ENCODE measurements at places on chromosomes 12 and 14.

- no peak for DNase-seq
These were observed 28.1 kb upstream of the SINHCAF start for GRCh38 chr12:31353750-31354708.

GRCh38 chr12:119804011-119804641 lies 73.0 kb downstream of the CIT start:
- peak; percentile 13 for DNase-seq

- no peak for DNase-seq
These were observed 29.0 kb downstream of the PPP1R13B start for GRCh38 chr14:103818422-103818821.

- DNase-seq = no peak
These were observed 721 bp upstream of the CTSG start for GRCh38 chr14:24576771-24577170.

GRCh38 chr12:10122689-10123088 lies 7.3 kb downstream of the CLEC7A start:
- DNase-seq = no peak

DNA sequence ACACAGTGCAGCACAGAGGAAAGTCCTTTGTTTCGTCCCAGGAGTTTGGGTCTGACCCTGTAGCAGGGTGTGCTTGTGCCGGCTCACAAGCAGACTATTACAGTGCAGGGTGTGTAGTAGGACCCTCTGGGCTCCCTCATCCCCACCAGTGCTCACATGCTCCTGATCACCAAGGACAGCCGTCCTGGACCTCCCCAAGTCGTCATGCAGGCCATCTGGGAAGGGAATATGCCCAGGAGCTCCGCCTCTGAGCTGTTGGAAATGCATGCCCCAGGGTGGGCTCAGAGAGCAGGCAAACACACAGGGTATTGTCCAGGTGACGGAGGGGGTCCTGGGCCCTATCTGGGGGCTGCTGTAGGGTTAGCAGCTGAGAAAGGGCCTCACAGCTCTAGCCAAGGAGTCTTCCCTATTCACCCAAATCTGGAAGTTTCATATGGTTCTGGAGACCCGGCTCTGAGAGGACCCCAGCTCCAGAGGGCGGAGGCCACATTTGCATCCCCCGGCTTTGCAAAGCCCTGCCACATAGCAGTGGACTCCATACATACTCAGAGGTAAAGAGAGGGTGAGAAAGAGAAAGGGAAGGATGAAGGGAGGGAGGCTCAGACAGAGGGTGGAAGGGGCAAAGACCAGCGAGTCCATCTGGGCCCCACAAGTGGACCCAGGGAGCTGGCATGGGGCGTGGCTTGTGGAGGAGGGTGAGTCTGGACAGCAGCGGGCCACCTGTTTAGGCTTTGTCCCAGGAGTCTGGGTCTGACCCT lies 53.5 kb upstream of the PPP2R5C start:
- no peak for DNase-seq

DNA sequence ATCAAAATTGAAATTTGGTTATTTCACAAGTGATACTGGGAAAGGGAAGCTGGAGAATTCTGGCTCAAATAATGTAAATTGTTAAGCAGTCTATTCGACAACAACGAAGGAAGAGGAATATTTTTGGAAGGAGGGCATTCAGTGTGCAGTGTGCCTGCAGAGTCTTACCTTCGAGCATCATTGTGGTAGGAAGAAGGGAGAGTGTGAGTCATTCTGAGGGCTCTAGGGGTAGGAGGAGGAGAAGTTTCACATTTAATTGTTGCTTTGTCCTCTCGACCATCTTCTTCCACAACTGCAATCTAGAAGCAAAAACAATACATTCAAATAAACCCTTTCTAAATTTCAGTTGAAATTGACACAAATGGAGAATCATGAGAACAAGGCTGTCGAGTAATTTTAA lies 263.0 kb downstream of the ACSS3 start:
- DNase-seq = no peak

- no peak for DNase-seq
These were observed 3.1 kb downstream of the LRFN5 start for GRCh38 chr14:41609704-41610183.

- no peak for DNase-seq
These were observed 2.6 kb upstream of the PHC1 start for GRCh38 chr12:8911606-8912268.

DNA sequence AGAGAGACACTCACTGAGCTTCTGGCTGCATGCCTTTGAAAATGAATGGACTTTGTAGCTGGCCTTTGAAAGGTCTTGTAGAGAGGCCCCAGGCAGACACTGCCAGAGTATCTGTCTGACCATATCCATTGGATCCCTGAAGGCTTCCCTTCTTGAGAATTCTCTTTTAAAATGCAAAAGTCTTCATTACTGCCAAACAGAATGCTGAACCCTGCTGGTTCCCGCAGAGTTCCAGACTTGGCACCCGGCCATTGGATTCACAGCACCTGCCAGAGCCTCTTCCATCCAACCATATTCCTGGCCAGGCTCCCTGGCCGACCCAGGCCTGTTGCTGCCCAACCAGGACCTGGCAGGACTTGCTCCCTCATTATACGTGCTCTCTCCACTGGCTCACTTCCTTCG lies 182.5 kb downstream of the GXYLT1 start:
- DNase-seq = no peak

DNA sequence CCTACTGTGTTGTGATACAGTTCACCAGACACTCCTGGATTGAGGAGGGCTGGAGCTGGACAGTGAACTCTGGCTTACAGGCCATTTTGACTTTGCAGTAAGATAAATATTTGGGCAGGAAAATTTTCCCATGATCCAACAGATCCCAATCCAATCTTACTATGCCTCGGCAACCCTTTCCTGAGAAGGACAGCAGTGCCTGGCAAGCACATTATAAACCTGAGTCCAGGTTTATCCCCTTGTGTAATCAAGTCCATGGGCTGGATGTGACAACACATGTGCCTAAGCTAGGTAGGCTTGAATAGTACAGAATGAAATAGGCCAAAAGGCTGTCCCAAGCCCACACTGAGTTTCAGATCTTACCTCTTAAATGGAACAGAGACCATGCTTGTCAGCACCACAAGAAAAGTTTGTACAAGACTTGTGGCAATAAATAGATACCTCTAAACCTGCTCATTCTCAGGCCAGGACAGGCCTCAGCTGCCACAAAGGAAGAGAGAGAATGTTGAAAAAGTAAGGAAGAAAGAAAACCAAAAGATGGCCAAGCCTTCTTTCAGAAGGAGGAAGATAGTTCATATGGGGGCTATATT lies 34.9 kb downstream of the CREBL2 start:
- DNase-seq = peak; percentile 35

DNA sequence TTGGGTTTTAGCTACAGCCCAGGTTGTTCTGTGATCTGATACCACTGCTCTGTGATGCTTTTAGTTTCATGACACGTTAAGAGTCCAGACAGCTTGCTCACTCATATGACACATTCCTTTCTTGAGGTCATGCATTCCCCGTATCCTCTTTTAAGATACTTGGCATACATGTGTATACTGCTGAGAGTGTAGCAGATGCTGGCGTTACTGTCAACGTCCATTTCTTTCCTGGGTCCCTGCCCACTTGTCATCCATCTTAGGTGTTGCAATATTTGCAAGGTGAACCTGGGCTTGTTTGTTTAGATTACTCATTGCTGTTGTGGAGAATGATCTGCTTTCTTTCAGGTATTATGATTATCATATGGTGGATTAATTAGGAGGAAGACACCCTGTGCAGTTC lies 9.1 kb upstream of the EMP1 start:
- no peak for DNase-seq

- no peak for DNase-seq
These were observed 52.1 kb downstream of the TBC1D30 start for GRCh38 chr12:64876388-64877071.

- no peak for DNase-seq
These were observed 23.2 kb downstream of the P2RX4 start for GRCh38 chr12:121232977-121233627.

DNA sequence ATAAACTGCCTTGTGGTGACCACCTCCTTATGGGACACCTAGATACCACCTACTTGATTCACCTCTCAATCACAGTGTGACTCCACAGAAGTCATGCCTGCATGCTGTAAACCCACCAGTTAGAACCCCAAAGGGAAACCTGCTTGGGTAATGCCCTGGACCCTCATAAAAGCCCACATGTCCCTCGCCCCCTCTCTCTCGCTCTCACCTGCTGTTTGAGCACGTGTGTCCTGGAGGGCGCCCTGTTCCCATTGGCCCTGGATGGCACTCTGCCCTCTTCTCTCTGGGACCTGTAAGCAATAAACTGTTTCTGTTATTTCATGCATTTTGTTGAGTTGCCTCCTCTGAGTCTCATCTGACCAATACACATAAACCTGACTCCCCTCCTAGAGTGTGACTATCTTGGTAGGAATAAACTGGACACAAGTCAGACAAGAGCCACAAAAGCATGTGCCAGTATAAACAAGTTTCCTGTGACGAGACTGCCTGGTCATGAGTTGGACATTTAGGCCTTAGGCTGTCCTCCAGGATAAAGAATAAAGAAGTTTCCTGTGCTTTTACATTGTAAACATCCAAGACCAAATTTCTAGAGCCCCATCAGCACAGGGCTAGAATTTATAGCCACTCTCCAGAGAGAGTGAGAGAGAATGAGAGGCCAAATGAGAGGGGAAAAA lies 8.6 kb downstream of the IFI27L2 start:
- no peak for DNase-seq

GRCh38 chr12:2959192-2959504 lies at the start of gene TEAD4:
TEAD4 (plus strand) TSS chr12:2959397.
- no peak for DNase-seq

DNA sequence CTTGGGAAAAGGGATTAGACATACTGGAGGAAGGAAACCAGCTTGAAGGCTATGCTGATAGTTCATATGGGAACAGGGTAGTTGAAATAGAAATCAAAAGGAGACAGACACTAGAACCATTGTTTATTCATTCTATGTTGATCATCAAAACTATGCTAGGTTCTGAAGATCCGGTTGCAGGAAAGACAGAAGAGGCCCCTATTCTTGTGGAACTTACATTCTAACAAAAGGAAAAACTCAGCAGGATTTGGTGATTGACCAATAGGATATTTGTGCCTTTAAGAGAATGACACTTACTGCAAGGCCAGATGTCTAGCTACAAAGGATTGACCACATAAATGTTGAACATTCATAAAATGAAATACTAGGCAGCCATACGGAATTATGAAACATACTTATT lies 179.2 kb downstream of the AKAP6 start:
- no peak for DNase-seq

GRCh38 chr12:63023926-63024325 lies 89.0 kb upstream of the PPM1H start:
- DNase-seq = no peak

Data from GM06990 (cell line).